Hippocampal formation (tissue), 2 donors: ENCODE measurements at places on chromosomes 16 and 17.

- DNase-seq = no peak
These were observed 17.2 kb upstream of the TBX21 start for GRCh38 chr17:47715669-47716325.

DNA sequence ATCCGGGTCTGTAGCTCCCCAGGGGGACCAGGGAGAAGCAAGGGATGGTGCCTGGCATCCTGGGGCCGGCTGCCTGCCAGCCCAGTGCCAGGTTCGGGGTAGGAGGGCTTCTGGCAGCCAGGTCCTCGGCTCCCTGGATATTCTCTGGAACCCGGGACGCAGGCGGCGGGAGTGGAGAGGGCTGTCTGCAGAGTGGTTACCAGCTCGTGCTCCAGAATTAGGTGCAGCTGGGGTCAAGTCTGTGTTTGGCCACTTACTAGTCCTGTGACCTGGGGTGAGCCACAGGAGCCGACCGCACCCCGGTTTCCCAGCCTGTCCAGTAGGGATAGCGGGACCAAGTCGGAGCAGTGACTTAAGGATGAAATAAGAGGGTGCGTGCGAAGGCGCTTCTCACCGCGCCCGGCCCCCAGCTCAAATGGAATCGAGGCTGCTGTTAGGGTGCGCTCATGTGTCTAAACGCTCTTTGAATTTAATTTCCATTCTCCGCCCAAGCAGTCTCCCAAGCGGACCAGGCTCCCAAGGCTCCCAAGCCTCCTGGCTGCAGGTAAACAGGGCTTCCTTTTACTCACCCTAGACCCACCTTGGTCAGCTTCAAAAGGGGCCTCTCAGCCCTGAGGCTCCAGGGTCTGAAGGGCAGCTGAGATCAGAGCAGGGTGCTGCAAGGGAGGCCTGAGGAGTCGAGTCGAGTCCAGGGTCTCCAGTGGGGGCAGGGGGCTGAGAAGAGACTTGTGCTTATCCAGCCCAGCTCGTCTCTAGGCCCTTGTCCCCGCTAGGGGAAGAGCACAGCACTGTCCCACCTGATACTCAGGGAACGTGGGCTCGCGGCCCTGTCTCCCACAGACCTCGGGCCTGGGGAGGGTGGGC, 28.3 kb upstream of the ZNF469 start:
- DNase-seq = no peak

DNA sequence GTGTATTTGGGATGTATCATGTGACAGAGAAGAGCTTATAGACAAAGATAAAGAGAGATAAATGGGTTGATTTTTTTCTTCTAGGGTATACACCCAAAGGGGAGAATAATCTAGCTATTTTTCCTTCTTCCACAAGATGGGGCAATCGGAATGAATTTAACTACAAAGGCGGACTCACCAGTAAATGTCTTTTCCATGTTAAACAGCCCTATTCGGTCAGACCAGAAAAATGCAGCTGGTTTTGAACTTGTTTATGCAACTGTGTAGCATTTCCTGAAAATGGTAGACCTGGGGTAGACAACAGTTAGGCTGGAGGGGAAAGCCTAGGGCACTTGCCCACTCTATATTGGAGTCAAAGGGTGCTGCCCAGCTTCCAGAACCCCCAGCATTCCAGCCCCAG, 477.1 kb downstream of the TOX3 start:
- peak; percentile 85 for DNase-seq

- no peak for DNase-seq
These were observed 131.7 kb downstream of the FOXL1 start for GRCh38 chr16:86709902-86710601.

GRCh38 chr17:7611635-7612293, 2.9 kb downstream of the FXR2 start:
- no peak for DNase-seq
